ENCODE measurements at places on chromosomes 5 and 9.

DNA sequence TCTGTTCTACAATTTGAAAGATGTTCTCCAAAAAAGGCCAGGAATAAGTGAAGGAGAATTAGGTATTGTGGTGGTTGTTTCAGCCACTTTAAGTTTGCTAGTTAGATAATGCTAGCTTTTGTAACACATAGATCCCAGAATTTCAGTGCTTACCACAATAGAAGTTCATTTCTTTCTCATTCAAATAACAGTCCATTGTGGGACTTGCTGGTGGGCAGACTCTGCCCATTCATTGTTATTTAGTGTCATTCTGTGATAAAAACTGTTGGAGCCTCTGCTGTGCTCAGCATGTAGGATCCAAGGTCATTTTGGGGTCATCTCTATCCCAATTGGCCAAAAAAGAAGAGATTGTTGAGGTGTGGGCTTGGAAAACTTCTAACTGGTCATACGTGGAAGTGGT, 106.8 kb downstream of the CCDC192 start:
- DNase-seq = no peak

DNA sequence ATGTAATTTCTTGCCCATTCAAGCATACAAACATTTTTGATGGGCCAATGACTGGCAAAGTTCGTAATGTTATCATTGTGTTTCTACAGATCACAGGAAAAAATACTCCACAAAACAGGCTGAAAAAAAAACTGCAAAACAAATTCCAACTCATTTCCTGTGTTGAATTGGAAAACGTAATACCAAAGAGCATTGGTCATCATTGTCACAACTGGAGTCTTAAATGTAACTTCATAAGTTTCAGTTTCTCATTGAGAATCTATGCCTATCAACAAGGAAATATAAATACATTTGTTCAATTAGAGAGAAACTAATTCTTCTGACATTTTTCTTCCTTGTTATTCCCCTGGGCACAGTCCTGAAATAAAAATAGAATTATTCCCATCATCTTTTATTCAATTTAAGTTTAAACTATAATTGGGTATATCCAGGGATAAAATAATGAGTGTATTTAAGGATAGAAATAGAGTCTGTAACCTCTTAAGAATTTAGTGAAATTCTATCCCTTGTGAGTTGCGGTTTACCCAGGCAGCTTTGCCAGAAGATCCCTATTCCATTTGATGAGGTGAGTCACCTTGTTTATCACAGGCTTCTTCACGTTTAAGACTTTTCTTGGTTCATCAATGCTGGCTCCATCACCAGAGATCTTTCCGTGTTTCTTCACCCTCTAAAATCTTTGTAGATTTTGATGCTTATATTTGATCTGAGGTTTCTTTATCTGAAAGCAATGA, 112.7 kb upstream of the ITGA1 start:
- DNase-seq = no peak

DNA sequence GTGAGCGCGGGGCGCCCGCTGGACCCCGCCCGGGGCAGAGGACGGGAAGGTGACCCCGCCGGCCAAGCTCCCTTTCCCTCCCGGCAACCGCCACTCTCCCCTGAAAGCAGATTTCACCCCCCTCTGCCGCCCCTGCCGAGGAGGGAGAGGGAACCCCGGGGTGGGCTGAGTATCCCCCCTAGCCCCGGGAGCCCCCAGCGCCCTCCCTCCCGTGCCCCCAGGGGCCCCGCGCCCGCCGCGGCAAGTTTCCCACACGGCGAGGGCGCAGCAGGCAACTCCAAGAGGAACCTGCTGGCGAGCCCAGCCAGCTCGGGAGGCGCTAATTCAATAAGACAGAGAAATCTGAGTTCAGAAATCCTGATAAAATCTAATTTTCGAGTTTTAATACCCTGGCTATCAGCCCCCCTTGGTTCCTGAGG, 1.6 kb downstream of the NTNG2 start:
- DNase-seq = no peak

DNA sequence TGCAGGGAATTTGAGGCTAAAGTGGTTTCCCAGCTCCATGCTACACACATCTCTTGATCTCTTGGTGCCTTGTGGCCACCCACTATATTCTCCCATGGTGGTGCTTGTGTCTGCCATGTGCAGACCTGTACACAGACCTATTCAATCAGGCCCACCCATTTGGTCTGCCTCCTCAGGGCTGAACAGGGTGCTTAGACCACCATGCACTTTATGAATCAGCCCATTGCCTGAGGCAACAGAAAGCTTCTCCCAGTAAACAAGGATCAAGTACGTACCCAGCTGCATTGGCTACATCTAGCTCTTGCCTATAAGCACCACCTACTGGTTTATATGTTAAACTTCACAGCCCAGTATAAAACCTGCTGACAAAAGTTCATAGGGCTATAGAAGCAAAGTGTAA, 664.3 kb upstream of the EDIL3 start:
- DNase-seq = peak; percentile 12

GRCh38 chr9:97529363-97530076, 28.1 kb downstream of the TMOD1 start:
- no peak for DNase-seq

- DNase-seq = no peak
These were observed 155.5 kb upstream of the NMUR2 start for GRCh38 chr5:152560512-152561137.

Data from brain pericyte (primary cell).